PC-3 (cell line): ENCODE measurements at places on chromosomes 12 and 14. TPM values are rescaled to one million over a fixed set of nuclear protein-coding genes. Genes with fewer than 3 reads are reported as not detected.

Gene CLEC2A
- not detected in 2 replicates for total RNA-seq

Gene FGF6
- not detected in 2 replicates for total RNA-seq

Gene PCNX1
- 21.5 and 23.3 TPM in 2 replicates for total RNA-seq

Gene DPY19L2
- total RNA-seq: 0.33 and 0.98 TPM in 2 replicates

Gene KCNK13
- 0.17 and 0.58 TPM in 2 replicates for total RNA-seq

Gene KLRB1
- total RNA-seq: not detected in 2 replicates

Gene EXOC3L4
- 1.4 and 2.0 TPM in 2 replicates for total RNA-seq

Gene CCDC88C
- total RNA-seq: 19.7 and 27.4 TPM in 2 replicates

Gene DTX3
- 11.9 and 15.9 TPM in 2 replicates for total RNA-seq

Gene KCNC2
- total RNA-seq: not detected in 2 replicates

Gene SOCS2
- total RNA-seq: 28.9 and 43.1 TPM in 2 replicates

Gene FUT8
- 129 and 132 TPM in 2 replicates for total RNA-seq

Gene PRH1
- total RNA-seq: 5.7 and 9.5 TPM in 2 replicates

Gene HAL
- 0.23 and 1.5 TPM in 2 replicates for total RNA-seq

Gene GYS2
- not detected in 2 replicates for total RNA-seq

Gene XRCC3
- total RNA-seq: 61.3 and 80.3 TPM in 2 replicates

Gene SLC38A1
- total RNA-seq: 101 and 107 TPM in 2 replicates

Gene PCED1B
- total RNA-seq: 1.0 TPM in 1 of 2 replicates, not detected in the other

Gene PIWIL1
- total RNA-seq: not detected in 2 replicates

Gene SERPINA5
- total RNA-seq: not detected in 2 replicates

Gene SOX5
- total RNA-seq: not detected in 2 replicates

Gene SUSD6
- total RNA-seq: 6.1 and 9.3 TPM in 2 replicates

Gene AMDHD1
- total RNA-seq: 0.80 and 1.5 TPM in 2 replicates

Gene OR4L1
- total RNA-seq: not detected in 2 replicates

Gene CCER1
- not detected in 2 replicates for total RNA-seq

Gene MUCL1
- not detected in 2 replicates for total RNA-seq

Gene NEMP1
- total RNA-seq: 16.4 and 18.3 TPM in 2 replicates

Gene NKX2-1
- not detected in 2 replicates for total RNA-seq
